ENCODE measurements at places on chromosomes 13 and 19. TPM values are rescaled to one million over a fixed set of nuclear protein-coding genes. Genes with fewer than 3 reads are reported as not detected.

DNA sequence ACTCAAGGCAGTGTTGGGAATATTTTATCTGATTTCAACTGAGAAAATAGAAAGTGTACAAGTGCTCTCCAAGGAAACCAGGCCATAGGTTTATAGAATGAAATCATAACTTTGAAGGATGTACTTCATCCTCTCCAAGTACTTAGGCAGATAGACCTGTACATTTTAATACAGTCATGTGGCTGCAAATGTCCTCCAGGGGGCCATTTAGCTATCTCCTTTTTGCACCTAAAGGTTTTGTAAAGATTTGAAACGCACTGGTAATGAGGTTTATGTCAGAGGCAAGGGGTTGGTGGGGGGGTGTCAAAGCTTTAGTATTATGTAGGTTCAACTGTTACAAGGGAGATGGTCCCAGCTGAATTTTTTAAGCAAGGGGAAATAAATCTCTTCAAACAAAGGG is 364.4 kb downstream of the DCT start:
- no peaks in the 10 kb centered on the region for H3K27me3 ChIP-seq
- no peak overlapping the region for H3K27ac ChIP-seq
- no peaks in the 10 kb centered on the region for H3K4me1 ChIP-seq
- DNase-seq, result no peak
- H3K4me3 ChIP-seq, result no peak overlapping the region
- no peaks in the 10 kb centered on the region for H3K36me3 ChIP-seq

DNA sequence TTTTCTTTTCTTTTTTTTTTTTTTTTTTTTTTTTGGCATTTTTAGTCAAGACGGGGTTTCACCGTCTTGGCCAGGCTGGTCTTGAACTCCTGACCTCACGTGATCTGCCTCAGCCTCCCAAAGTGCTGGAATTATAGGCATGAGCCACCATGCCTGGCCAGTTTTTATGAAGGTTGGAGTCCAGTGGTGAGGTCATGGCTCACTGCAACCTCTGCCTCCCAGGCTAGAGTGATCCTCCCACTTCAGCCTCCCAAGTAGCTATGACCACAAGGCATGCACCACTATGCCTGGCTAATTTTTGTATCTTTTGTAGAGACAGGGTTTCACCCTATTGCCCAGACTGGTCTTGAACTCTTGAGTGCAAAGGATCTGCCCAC is 4.2 kb downstream of the SNRPA start:
- H3K27ac ChIP-seq, result no peak overlapping the region
- no peak for DNase-seq
- H3K27me3 ChIP-seq, result no peaks in the 10 kb centered on the region
- H3K4me1 ChIP-seq, result peaks cover 54% of the 10 kb centered on the region
- peaks cover 50% of the 10 kb centered on the region for H3K36me3 ChIP-seq

GRCh38 chr19:8566855-8567254 is 10.4 kb downstream of the MYO1F start:
- no peak for DNase-seq
- no peak overlapping the region for H3K27ac ChIP-seq
- no peaks in the 10 kb centered on the region for H3K36me3 ChIP-seq

DNA sequence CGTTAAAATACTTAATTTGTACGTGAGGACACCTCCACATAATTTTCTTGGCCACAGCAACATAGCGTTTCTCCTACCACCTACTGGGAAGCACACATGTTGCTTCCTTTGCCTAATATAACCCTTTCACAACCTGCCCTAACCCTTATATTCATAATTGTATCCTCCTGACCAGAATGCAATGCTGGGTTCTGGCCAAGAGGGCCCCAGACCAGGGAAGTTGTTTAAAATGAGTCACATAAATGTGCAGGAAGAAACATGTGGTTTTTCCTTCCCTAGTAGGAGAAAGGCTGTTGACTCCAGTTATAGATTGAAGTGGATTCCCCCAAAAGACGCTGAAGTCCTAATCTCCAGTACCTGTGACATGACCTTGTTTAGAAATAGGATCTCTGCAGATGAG is 187.3 kb downstream of the NUFIP1 start:
- H3K27me3 ChIP-seq, result no peaks in the 10 kb centered on the region
- H3K4me3 ChIP-seq, result no peak overlapping the region
- no peak overlapping the region for H3K27ac ChIP-seq

GRCh38 chr13:59229861-59230260 is 933.9 kb downstream of the DIAPH3 start:
- H3K4me1 ChIP-seq, result no peaks in the 10 kb centered on the region
- no peaks in the 10 kb centered on the region for H3K36me3 ChIP-seq
- no peak for DNase-seq
- no peak overlapping the region for H3K27ac ChIP-seq
- H3K27me3 ChIP-seq, result no peaks in the 10 kb centered on the region

DNA sequence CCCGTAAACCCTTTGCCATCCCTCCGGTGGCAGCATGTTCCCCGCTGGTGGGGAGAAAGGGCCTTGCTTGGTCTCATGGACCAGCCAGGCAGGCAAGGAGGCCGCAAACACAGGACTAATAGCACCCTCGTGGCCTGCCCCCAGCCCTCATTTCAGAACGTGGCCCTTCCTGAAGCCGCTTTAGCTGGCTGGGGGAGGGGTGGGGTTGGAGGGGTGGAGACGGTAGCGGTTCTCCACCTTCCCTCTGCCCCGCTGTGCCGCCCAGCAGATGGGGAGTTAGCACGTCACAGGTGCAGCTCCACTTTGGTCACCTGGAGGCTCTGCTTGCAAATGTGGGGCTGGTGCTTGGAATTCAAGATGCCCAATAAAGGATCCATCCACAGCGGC is 59.3 kb upstream of the URI1 start:
- H3K27me3 ChIP-seq, result no peaks in the 10 kb centered on the region
- no peak for DNase-seq
- H3K36me3 ChIP-seq, result no peaks in the 10 kb centered on the region
- no peak overlapping the region for H3K27ac ChIP-seq

GRCh38 chr19:13849991-13850909 is 26.7 kb upstream of the NANOS3 start:
- H3K4me1 ChIP-seq, result peaks cover 67% of the 10 kb centered on the region
- H3K27ac ChIP-seq, result peak overlapping the region; percentile 100
- no peaks in the 10 kb centered on the region for H3K27me3 ChIP-seq
- peak overlapping the region; percentile 29 for H3K4me3 ChIP-seq
- no peaks in the 10 kb centered on the region for H3K36me3 ChIP-seq

DNA sequence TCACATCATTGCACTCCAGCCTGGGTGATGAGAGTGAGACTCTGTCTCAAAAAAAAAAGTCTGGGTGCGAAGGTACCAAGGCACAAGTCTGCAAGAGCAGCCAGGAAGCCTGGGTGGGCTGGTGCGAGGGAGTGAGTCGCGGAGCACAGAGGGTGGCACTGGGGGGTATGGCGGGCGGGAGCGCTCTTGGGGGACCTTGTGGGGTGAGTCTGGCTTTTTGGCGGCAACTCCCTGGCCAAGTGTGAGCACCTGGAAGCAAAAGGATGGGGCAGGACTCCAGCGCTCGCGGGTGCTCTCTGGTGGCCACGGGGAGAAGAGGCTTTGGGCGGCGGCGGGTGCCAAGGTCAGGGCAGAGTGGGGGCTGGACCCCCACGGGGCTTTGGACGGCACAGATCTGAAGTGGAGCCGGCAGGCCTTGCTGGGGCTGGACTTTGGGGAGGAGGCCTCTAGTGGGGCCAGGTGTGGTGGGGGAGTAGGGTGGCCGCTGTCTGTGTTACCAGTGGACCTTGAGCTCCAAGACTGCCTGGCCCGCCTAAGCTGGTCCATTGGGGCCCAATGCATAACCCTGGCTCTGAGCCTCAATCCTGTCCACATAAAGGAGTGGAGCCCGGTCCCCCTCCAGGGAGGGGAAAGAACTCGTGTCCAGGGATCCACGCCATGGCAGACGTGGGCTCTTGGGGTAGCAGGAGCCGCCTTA is 1.6 kb downstream of the P2RY11 start:
- no peak overlapping the region for H3K27ac ChIP-seq
- H3K4me3 ChIP-seq, result no peak overlapping the region
- no peaks in the 10 kb centered on the region for H3K36me3 ChIP-seq
- peak; percentile 95 for DNase-seq

DNA sequence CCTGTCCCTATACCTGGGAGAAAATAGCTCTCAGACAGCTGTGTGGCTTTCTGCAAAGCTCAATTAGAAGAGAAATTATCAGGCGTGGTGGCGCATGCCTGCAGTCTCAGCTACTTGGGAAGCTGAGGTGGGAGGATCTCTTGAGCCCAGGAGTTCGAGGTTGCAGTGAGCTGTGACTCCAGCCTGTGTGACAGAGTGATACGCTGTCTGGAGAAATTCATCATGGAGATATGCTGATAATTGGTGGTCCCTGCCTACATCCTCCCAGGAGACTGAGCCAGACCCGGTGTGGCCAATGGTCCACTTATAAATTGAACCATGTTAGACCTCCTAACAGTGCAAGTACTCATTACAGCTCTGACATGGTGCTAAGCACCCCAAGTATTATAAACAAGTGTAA is 58.7 kb upstream of the ZNF599 start:
- H3K27me3 ChIP-seq, result no peaks in the 10 kb centered on the region
- no peak overlapping the region for H3K27ac ChIP-seq
- no peak for DNase-seq
- no peaks in the 10 kb centered on the region for H3K36me3 ChIP-seq

GRCh38 chr13:58080806-58081205 is 449.3 kb downstream of the PCDH17 start:
- H3K4me3 ChIP-seq, result no peak overlapping the region
- DNase-seq, result no peak
- no peak overlapping the region for H3K27ac ChIP-seq
- no peaks in the 10 kb centered on the region for H3K36me3 ChIP-seq
- H3K4me1 ChIP-seq, result no peaks in the 10 kb centered on the region
- no peaks in the 10 kb centered on the region for H3K27me3 ChIP-seq

Gene ZNF253
- total RNA-seq, result 4.9 TPM

Gene ZNF468
- 21.6 TPM for total RNA-seq

Gene PRRG2
- 5.4 TPM for total RNA-seq

Gene IGSF23
- total RNA-seq, result not detected

Gene KIR3DL2
- total RNA-seq, result not detected
